Right forelimb (tissue), 1 donor: ENCODE measurements at places on chromosomes 12 and 14.

GRCh38 chr14:68782091-68782981, 10.5 kb downstream of the ZFP36L1 start:
- no peak for DNase-seq

DNA sequence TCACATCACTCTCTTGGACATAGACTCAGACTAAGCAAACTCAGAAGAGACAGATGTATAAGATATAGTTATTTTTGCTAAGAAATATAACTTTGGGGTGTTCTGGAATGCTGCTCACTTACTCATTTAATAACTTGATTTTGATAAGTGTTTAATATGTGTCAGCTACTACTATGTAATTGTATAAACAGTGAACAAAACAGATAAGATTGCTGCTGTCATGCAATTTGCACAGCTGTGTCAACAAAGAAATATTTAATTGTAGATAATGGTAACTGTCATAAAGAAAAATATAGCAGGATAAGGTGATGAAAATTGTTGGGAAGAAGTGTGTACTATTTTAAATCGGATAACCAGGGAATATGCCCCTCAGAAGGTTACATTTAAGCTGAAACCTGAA, 84.1 kb upstream of the ZDHHC17 start:
- DNase-seq, result no peak

- DNase-seq, result no peak
Measured at GRCh38 chr12:20453756-20454310, 85.5 kb downstream of the PDE3A start.

DNA sequence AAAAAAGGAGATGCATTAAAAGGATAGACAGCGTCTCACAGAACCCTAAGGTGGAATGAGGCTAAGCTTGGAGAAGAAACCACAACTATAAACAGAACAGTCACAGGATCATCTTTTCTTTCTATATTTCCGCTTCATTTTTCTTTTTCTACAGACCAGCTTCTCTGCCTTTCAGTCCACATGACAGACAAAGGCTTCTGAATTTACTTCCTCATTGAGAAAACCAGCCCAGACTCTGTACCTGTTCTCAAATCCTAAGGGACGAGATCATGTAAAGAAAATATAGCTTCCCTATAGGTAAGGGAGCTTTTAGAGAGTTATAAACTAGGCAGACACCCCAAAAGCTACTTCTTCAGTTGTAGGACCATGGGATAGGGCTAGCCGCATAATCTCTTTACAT, 17.4 kb downstream of the SGPP1 start:
- DNase-seq, result no peak

GRCh38 chr12:14521822-14522221, 45.9 kb downstream of the PLBD1 start:
- no peak for DNase-seq

- DNase-seq, result no peak
Measured at GRCh38 chr12:76713130-76713529, 50.8 kb upstream of the ZDHHC17 start.

- no peak for DNase-seq
Measured at GRCh38 chr12:49970658-49971057, 2.1 kb upstream of the AQP6 start.
